ENCODE measurements at places on chromosomes 12 and 14. TPM values are rescaled to one million over a fixed set of nuclear protein-coding genes. Genes with fewer than 3 reads are reported as not detected.

HCAR1 gene
- not detected for polyA plus RNA-seq

USP44 gene
- 0.10 TPM for polyA plus RNA-seq

SLC25A21 gene
- polyA plus RNA-seq = 0.23 TPM

HOXC6 gene
- 0.08 TPM for polyA plus RNA-seq

DIO3 gene
- polyA plus RNA-seq = not detected

SPIC gene
- not detected for polyA plus RNA-seq

DIABLO gene
- 72.6 TPM for polyA plus RNA-seq

STYK1 gene
- not detected for polyA plus RNA-seq

FLVCR2 gene
- 3.1 TPM for polyA plus RNA-seq

LRRC10 gene
- 30.1 TPM for polyA plus RNA-seq

FOXG1 gene
- polyA plus RNA-seq = not detected

SLC22A17 gene
- 9.7 TPM for polyA plus RNA-seq

CIROP gene
- not detected for polyA plus RNA-seq

TEAD4 gene
- polyA plus RNA-seq = 59.2 TPM

ALDH2 gene
- polyA plus RNA-seq = 176 TPM

RAPGEF3 gene
- 18.6 TPM for polyA plus RNA-seq

ACSM4 gene
- not detected for polyA plus RNA-seq

INSM2 gene
- not detected for polyA plus RNA-seq

KMT2D gene
- polyA plus RNA-seq = 38.1 TPM

DPY19L2 gene
- polyA plus RNA-seq = 56.5 TPM

GPR137C gene
- 1.4 TPM for polyA plus RNA-seq

CCDC196 gene
- not detected for polyA plus RNA-seq

CCER1 gene
- not detected for polyA plus RNA-seq

ABHD12B gene
- polyA plus RNA-seq = not detected

OR4K1 gene
- polyA plus RNA-seq = not detected

ANKRD33 gene
- not detected for polyA plus RNA-seq

CREBL2 gene
- polyA plus RNA-seq = 8.8 TPM

LBHD2 gene
- polyA plus RNA-seq = not detected

BTBD7 gene
- 8.7 TPM for polyA plus RNA-seq

PYGL gene
- 2.3 TPM for polyA plus RNA-seq

SLC6A15 gene
- polyA plus RNA-seq = not detected

C3AR1 gene
- 4.1 TPM for polyA plus RNA-seq

TM9SF1 gene
- polyA plus RNA-seq = 52.8 TPM

ZNF219 gene
- polyA plus RNA-seq = 50.0 TPM

KLRC2 gene
- not detected for polyA plus RNA-seq

Measured in heart left ventricle (tissue), 16 donors.